ENCODE measurements at places on chromosomes 1 and 21.
A peak's percentile ranks its signal among the peaks of the same experiment; 100 is the strongest.

- no peak for DNase-seq
These were observed 22.7 kb upstream of the GNG12 start for GRCh38 chr1:67855961-67856360.

GRCh38 chr1:178530037-178530402 lies 17.1 kb downstream of the TEX35 start:
- peak; percentile 67 for DNase-seq

GRCh38 chr1:10208537-10208936 lies 1.8 kb upstream of the KIF1B start:
- no peak for DNase-seq

DNA sequence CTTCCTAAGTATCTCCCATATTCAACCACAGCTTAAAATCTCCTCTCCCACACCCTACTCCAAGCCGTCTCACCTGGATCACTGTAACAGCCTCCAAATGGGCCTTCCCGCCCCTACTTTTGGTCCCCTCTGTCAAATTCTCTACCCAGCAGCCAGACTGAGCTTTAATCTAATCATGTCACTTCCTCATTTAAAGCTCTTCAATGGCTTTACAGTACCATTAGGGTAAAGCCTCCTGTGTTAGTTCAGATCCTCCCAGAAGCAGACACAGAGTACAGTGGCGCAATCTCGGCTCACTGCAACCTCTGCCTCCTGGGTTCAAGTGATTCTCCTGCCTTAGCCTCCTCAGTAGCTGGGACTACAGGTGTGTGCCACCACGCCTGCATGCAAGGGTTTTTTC lies 46.8 kb upstream of the PSEN2 start:
- no peak for DNase-seq

- no peak for DNase-seq
These were observed 1.2 kb downstream of the RUNX3 start for GRCh38 chr1:24928689-24929397.

GRCh38 chr1:77504986-77505385 lies 177.5 kb downstream of the ZZZ3 start:
- peak; percentile 38 for DNase-seq

GRCh38 chr1:182015360-182015759 lies 46.2 kb downstream of the ZNF648 start:
- no peak for DNase-seq

GRCh38 chr1:15370781-15371520 lies 38.7 kb upstream of the EFHD2 start:
- DNase-seq = no peak

DNA sequence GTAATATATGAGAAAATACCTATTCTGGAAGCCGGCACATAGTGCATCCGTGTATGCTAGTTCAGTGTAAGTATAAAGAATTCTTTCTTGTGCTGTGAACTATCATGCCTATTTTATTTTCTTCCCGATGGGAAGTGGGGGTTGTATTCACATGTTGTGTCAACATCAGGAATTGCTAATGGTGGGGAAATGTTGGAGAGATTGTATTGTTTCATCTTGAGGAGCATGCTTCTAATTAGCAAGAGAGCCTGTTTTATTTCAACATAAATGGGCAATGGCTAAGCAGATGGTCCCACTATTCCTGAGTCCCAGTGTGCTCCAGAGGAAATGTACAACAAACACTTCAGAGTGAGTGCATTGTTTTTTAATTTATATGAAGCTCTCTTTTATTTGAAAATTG lies 485.2 kb downstream of the PLPP3 start:
- peak; percentile 91 for DNase-seq

DNA sequence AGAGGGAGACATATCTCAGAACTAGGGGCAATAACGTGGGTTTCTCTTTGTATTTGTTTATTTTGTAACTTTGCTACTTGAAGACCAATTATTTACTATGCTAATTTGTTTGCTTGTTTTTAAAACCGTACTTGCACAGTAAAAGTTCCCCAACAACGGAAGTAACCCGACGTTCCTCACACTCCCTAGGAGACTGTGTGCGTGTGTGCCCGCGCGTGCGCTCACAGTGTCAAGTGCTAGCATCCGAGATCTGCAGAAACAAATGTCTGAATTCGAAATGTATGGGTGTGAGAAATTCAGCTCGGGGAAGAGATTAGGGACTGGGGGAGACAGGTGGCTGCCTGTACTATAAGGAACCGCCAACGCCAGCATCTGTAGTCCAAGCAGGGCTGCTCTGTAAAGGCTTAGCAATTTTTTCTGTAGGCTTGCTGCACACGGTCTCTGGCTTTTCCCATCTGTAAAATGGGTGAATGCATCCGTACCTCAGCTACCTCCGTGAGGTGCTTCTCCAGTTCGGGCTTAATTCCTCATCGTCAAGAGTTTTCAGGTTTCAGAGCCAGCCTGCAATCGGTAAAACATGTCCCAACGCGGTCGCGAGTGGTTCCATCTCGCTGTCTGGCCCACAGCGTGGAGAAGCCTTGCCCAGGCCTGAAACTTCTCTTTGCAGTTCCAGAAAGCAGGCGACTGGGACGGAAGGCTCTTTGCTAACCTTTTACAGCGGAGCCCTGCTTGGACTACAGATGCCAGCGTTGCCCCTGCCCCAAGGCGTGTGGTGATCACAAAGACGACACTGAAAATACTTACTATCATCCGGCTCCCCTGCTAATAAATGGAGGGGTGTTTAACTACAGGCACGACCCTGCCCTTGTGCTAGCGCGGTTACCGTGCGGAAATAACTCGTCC lies 1.3 kb upstream of the OLIG2 start:
- DNase-seq = no peak

DNA sequence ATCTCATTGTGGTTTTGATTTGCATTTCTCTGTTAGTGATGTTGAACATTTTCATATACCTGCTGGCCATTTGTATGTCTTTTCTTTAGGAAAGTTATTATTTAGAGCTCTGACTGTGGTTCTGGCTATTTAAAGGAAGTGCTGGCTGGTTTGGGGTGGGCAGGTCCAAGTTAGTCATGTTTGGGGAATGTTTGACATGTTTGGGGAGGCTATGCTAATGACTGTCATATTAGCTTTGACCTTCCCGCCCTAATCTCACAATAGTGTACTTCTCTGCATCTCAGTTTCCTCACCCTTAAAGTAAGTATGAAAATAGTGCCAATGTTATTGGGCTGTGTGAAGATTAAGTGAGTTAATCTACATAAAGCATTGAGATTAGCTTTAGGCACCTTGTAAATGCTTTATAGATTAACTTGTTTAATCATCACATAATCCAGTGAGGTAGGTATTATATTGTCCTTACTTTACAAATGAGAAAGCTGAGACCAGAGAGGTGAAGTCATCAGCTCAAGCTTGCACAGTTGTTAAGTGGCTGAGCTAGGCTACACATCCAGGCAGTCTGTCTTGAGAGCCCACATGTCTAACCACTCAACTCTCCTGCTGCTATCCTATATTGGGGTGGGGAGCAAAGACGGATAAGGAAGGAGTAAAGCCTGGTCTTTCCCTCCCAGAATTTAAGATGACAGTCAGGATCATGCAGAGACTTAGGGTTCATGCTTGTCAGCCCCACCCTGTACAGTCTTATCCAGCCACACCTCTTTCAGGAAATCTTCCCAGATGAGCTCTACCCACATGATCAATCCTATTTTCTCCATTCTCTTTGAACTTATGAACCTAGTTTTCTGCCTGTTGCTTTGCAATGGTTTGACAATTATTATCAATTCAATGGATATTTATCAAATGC lies 22.8 kb upstream of the CRNN start:
- no peak for DNase-seq

GRCh38 chr21:38455403-38455802 lies 42.9 kb downstream of the ERG start:
- DNase-seq = peak; percentile 41

- peak; percentile 31 for DNase-seq
These were observed 479 bp downstream of the SELENOF start for GRCh38 chr1:86913399-86913895.

All from fibroblast of skin of right quadriceps (primary cell).